ENCODE measurements at places on chromosomes 5 and 9.

DNA sequence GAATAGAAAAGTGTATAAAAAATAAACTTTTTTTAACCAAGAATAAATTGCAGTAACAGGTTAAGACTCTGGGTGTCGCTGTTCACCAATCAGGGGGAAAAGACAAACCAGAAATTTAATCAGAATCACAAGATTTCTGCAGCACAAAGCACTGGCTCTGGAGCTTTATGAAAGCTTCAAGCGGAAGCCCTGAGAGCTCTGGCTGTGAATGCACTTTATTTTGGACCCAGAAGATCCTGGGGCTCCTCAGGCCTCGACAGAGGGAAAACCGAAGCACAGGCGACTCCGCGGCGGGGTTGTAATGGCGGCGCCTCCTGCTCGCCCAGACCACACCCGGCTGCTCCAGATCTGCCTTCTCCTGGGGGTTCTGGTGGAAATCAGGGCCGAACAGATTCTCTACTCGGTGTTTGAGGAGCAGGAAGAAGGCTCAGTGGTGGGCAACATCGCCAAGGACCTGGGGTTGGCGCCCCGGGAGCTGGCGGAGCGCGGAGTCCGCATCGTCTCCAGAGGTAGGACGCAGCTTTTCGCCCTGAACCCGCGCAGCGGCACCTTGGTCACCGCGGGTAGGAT, at the start of gene PCDHGA4:
TSS of gene PCDHGA4 (plus strand) at position 122 of the 570 bp plus-strand sequence. CDS start at position 209, 87 bp downstream.
- DNase-seq = no peak

DNA sequence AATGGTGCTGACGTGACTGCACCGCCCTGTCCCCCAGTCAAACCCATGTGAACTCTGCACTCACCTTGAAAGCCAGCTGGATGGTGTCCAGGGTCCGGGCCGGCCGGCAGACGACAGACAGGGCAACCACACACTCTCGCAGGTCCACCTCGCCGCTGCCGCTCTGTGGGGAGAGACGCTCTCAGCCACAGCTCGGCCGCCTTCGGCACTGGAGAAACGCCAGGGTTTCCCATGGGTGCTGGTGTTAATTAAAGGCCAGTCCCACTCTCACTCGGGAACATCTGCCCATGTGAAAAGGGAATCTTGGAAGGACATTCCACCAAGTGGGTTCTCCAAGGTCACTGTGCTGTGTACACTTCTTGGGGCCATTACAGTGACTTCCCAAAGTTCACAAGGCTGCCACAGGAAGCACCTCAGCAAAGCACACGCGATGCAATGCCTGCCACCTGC, 25.5 kb upstream of the SLC6A3 start:
- DNase-seq = no peak

DNA sequence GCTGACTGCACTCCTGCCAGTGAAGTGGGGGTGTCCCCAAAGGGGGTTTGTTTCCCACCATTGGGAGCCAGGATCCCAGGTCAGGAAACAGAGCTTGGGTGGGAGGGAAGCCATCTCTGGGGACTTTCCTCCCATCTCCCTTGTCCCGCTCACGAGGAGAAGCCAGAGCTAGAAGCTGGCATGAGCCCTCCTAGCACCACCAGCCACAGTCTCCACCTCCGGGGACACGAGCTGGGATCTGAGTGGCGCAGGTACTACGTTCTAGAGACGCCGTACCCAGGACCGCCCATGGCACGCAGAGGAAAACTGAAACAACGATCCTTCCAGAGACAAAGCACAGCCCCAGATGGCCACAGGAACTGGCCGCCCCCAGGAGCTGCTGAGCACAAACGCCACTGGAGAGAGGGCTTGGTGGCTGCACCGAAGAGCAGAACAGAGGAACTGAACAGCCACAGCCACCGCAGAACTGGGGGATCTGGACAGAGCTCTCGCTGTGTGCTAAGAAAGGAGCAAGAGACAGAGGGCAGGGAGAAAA, 29.8 kb downstream of the ADAMTS2 start:
- no peak for DNase-seq

DNA sequence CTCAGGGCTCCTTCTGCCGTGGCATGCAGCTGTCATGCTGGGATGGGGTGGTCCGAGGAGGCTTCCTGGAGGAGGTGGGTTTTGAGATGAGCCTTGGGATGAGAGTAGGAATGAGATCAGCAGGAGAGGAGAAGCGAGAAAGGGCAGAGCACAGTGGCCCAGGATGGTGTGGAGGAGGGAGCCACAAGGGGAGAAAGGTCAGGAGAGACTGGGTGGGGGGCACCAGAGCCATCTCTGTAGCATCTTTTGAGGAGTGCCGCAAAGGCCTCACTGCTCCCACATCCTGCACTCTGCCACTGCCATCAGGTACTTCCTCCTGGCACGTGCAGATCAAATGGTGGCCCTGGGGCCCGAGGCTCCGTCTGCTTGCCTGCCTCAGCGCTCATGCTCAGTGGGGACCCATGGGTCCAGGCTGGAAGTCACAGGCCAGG, 150.2 kb downstream of the MACROH2A1 start:
- no peak for DNase-seq

GRCh38 chr9:129572052-129572425, 48.9 kb downstream of the C9orf50 start:
- no peak for DNase-seq

GRCh38 chr9:122402403-122402871, 31.6 kb downstream of the PTGS1 start:
- DNase-seq = peak; percentile 76

DNA sequence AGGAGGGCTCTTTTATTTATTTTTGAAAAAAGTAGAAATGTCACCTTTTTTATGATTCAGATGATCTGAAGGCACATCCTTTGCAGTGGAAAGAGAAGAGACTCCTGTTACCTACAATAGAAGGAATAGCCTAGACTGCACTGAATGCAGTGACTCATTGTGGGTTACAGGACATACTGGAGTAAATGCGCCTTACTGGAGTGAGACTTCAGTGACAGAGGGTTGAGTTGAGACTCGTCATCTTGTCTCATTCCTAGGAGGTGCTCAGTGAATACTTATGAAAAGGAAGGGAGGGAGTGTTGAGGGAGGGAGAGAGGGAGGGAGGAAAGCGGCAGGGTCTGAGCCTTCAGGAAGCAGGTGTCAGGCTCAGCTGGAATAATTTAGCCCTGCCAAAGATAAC, 25.2 kb downstream of the ANKRA2 start:
- no peak for DNase-seq

DNA sequence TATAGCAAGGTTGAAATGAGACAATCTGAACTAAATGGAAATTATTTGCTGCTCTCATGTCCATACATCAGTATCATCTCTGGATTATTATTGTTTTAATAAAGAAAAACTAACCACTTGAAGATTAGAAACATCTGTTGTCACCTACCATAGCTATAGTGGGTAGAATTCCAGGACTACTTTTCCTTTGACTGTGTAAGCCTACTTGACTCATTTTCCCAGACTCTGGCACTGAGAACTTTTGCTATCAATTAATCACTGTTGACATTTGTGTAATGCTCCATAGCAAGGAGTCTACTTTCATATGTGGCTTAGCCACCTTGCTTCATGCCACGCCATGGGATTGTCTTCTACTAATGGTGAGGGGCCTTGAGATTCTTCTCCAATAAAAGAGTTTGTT, 59.9 kb upstream of the ARRDC3 start:
- no peak for DNase-seq

DNA sequence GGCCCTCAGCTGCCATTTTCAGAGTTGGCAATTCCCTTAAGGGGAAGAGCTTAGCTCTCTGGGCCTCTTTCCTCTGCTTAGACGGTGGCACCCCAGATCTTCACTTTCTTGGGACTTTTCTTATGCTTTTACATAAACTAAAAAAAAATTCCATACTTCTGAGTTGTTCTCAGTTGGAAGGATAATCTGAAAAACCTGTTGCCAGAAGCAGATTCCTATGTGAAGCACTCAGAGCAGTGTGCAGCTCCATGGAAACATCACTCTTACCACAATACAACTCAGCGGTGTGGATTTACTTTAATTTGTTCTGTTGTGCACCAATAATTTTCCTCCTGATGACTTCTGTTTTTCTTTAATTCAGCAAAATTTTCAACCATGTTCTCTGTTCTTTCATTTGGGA, 44.1 kb upstream of the MROH2B start:
- DNase-seq = no peak

- no peak for DNase-seq
These were observed 9.4 kb downstream of the ANKS6 start for GRCh38 chr9:98786750-98787510.

- no peak for DNase-seq
These were observed 9.6 kb downstream of the RNF145 start for GRCh38 chr5:159199780-159200179.

DNA sequence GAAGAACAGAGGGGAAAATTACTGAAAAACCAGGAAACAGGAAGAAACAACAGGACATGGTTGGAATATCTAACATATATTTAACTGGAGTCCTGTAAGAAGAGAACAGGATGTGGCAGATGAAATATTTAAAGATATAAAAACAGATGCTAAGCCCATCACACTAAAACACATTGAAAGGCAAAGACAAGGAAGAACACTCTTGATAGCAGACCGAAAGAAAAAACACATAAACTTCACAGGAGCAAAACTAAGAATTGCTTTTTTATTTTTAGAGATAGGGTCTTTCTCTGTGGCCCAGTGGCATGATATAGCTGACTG, 324.4 kb upstream of the ARRDC3 start:
- DNase-seq = no peak

- DNase-seq = no peak
These were observed 76.7 kb upstream of the UNC5A start for GRCh38 chr5:176733406-176734262.

DNA sequence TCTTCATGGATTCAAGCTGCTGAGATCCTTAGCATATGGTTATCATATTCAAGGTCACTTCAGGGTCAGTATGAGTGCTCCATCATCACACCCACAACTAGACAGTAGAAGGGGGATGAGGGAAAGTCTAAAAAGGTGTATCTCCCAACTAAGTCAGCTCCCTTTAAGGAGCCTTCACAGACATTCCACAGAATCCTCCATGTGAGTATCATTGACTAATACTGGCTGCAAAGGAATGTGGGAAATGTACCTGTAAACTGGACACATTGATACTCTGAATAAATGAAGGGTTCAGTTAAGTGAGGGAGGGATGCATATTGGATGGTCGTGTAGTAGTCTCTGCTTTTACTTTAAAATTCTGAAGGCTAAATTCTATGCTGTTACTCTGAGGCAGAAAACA, 330.7 kb downstream of the LRRC70 start:
- no peak for DNase-seq

- DNase-seq = no peak
These were observed 136.2 kb upstream of the HAPLN1 start for GRCh38 chr5:83856881-83857280.

- no peak for DNase-seq
These were observed 232.1 kb upstream of the PCSK5 start for GRCh38 chr9:75658301-75658905.

DNA sequence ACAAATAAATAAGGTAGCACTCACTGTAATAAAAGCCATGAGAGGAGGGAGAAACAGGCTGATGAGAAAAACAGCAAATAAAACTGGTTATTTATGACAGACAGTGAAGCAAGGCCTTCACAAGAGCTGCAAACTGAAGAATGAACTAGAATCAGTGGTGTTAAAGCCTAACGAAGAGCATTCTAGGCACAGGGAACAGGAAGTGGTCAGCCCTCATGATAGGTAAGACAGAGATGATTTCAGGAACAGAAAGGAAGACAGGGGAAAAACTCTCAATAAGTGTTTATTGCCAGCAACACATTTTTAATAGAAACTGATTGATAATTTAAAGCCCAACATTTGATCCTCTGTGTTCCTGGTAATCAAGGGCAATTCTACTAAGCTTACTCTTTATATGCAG, 124.5 kb downstream of the EDIL3 start:
- no peak for DNase-seq

DNA sequence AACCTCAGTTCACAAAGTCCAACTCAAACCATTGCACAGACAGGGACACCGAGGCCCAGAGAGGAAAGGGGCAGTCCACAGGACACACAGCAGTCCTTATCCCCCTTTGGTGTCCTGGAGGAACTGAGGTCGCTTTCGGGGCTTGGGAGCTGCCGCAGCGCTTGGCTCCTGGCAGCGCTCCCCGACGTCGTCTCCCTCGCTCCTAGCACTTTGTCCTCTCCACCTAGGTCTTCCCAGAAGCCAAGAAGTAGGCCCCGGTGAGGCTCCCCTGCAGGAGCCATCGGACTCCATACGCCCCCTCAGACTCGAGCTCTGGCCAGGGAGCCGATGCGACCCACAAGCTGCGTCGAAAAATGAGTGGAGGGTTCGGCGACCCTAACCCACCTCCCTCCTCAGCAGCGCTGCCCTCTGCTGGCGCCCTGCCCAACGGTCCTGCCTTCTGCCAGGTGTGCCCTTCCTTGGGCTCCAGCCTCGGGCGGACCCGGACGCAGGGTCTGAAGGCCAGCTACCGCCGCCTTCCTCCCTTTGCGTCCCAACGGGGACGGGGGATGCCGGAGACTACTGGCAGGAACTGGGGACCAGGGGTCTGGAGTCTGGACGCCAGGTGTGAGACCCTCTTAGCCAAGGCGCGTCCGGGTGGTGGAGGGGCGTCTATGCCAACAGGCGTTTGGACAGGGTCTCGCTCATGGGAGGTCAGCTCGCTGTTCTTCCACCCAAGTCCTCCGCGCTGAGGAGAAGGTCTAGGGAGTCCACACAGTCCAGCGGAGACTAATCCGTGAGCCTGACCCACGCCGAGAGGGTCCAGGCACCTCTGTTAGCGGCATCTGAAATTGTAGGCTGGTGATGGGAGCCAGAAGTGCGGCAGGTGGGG, 2.1 kb upstream of the PRDM12 start:
- peak; percentile 39 for DNase-seq

DNA sequence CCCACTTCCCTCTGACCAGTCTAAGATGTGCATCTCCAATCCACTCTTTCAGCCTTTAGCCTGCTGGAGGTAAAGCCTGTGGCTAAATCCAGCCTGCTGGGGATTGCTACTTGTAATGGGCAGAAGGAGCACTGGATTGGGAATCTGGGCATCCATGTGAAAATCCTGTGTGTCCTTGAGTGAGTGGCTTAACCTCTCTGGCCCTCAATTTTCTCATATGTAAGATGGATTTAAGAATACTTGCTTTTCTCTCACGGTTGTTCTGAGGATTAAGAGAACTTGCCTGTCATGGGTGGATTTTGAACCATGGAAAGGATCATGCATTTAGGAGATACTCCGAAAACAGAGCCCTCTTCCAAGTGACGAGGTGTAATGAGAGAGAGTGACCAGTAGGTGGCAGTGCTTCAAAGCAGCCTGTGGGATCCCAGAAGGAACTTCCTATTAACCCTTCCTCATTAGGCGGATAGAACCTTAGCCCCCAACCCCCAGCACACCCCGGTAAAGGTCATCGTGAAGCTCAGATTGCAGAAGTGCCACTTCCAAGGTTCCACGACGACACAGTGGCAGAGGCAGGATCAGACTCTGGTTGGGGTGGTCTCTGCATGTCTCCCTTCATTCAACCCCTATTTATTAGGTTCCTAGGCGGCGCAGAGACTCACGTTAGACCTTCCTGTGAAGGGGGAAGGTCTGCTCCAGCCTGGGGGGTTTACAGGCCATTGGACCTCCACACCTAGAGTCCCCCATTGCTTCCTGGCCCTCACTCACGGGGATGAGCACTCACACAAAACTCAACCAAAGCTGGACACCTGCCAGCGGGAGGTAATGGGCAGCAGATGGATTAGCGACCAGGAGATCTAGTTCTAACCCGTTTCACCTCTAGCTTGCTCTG, 68.7 kb upstream of the ZNF618 start:
- DNase-seq = peak; percentile 58
